Stimulated activated CD4-positive, alpha-beta T cell treated with anti-CD3 and anti-CD28 coated beads, Interleukin-15, amount 100 ng/mL, for 24 hours (primary cell): ENCODE measurements at places on chromosomes 2 and 18.

DNA sequence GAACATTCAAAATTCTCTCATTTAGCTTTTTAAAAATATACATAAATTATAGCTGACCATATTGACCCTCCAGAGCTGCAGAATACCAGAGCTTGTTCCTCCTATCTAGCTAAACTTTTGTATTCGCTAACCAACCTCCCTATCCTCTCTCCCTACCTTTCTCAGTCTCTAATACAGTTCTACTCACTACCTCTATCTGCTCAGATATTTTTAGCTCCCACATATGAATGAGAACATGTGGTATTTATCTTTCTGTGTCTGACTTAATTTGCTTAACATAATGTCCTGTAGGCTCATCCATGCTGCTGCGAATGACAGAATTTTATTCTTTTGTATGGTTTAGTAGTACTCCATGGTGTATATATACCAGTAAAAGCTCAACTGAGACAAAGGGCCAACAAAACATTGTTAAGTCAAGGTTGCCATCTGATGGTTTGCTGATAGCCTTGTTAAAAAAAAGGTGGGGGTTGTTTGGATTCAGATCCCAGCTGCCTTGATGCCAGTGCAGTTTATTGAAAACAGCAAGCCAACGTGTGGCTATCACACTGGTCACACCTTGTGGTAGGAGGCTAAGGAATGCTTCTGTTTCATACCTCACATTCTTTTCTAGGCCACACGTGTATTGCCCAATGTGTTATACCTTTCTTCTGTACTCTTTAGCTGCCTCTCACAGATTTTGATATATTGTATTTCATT is 101.5 kb downstream of the VWA3B start:
- DNase-seq = no peak

- no peak for DNase-seq
These were observed 437.0 kb downstream of the PTPRM start for GRCh38 chr18:8003878-8004675.

GRCh38 chr2:29525921-29526320 is 395.5 kb downstream of the ALK start:
- no peak for DNase-seq

GRCh38 chr2:220434385-220434784 is 807.0 kb downstream of the SLC4A3 start:
- DNase-seq = no peak

DNA sequence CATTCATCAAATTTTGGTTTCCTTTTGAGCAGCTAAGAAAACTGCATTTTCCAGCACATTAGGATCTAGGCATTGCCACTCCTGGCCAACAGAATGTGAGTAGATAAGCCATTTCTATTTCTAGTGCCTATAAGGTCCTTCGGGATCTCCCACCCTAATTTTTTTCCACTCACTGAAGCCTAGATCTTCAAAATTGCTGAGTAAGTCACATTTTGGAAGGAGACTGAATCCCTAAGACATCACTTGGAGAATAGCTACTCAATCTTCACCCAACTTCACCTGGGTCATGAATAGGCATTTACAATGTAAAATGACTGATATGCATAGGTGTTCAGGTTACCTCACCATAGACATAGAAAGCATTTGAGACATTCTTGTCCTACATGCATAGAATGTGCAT is 548.1 kb upstream of the GYPC start:
- no peak for DNase-seq

DNA sequence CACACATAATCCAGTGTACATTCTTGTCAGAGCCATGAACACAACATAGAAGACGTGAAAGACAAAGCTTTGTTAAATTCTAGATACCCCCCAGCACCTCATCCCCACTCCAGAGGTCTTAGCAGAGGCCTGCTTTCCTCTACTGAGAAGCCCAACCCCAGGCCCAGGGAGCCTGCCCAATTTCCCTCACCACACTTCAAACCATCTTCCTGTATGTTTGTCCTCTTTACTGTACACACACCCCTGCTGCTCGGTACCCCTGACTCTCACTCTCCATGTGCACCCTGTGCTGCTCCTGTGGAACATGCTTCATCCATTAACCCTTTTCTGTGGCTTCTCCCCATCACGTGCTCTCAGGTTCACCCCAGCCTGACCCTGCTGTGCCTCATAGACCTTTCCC is 37.2 kb downstream of the BOLA3 start:
- DNase-seq = no peak

- DNase-seq = no peak
These were observed 104.7 kb upstream of the MYO3B start for GRCh38 chr2:170073288-170073687.

DNA sequence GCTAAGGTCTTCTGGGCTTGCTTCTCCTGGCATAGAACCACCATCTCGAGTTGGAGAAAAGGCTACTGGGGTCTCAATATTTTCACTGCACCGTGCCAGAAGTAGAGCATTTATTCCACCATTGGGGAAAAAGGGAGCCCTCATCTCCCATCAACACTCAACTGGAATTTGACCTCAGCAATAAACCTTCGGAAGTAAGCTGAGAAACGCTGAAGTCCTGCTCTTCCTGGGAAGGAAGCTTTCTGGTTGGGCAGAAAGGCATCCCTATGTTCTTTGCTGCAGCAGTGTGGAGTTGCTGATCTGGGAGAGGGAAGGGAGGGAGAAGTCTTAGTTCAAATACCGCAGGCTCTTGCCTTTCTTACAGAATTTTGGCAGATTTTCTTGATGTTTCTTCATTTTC is 368.8 kb downstream of the NUP35 start:
- no peak for DNase-seq

DNA sequence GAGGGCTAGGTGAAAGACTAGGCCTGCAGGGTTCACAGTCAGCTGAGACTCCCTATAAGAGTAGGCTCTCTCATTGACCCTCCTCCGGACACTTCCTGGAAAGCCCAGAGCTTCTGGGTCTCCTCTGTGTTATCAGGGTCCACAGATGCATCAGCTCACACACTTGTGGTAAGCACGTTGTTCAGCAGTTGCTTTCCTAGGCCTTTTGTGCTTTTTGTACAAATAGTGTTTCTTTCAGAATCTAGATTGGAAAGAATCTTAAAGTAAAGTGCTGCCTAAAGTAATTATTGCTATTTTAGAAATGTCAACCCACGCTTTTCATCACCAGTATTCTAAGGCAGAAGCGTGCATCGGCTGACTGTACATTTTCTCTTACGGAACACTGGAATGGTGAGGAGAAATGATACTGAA is 15.5 kb downstream of the SLC9A2 start:
- DNase-seq = no peak

- DNase-seq = no peak
These were observed 9.8 kb upstream of the CLIP4 start for GRCh38 chr2:29105375-29105774.

DNA sequence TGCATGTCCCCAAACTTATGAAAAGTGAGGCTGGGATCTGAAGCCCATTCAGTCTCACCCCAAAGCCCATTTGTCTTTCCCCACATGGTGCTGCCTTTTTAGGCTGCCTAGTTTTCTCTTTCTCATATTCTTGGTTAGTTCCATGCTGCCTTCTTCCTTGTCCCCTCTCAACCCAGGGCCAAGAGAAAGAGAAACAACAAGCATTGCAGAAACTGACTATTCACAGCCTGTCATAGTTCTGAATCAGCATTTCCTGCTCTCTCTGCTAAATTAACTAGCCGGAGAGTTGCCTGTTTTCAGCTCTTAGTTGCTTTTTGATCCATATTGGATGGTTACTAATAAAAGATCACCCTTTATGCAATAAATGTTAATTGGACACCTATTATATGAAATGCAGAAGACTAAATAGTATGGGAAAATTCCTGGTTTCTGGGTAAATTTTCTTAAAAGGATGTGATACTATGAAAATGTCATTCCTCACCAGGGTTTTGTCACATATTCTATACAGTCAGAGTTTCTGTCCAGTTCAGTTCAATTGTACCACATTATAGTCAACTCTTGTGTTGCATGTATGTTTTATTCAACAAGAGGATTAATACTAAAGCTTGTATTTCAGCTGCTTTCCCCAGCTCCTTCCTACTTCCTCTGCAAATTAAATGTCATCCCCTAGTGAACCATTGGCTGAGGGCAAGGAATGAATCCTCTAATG is 246.5 kb downstream of the GALR1 start:
- DNase-seq = no peak

- peak; percentile 78 for DNase-seq
These were observed 24.9 kb downstream of the BIN1 start for GRCh38 chr2:127081826-127082633.

GRCh38 chr2:48345176-48345575 is 184.8 kb upstream of the STON1 start:
- no peak for DNase-seq

DNA sequence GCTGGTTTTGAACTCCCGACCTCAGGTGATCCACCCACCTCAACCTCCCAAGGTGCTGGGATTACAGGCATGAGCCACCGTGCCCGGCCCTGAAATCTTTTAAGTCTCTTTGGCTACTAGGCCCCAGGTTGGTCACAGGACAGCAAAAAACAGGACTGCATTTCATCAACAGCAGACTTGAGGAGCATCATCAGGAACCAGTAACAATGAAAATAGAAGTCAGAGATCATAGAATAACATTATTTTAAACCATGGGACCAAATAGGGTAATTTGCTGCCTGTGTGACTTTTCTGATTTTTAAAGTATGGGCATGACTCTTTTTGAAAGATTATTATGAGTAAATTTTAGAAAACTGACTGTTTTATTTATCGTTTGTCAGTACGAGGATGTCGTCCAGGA is 24.8 kb downstream of the PPP1CB start:
- DNase-seq = no peak

DNA sequence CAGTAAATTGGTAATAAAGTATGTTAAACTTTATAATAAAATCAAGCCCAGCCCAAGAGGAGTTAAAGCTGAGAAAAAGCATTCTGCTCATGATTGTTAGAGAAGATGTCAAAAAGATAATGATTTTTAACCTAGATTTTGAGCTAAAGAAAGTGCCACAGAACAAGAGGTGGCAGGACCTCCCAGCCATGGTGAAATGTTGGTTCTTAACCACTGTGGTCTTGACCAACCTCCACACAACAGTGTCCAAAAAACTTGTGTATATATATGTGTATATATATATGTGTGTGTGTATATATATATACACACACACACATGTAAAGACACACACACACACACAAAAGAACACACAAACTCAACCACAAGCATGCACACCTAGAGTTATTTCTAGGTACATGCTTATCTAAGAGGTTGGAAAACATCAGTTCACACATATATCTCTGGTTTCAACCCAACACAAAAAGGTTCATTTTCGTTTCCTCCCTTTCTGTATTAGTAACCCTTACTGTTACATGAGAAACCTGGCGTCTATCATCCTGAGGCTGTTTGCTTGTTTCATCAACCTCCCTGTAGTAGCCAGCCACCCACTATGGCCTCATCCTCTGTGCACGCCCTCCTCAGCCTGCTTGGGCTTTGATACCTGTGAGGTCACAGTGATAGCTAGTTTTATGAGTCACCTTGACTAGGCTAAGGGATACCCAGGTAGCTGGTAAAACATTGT is 631.8 kb upstream of the ID2 start:
- peak; percentile 79 for DNase-seq

DNA sequence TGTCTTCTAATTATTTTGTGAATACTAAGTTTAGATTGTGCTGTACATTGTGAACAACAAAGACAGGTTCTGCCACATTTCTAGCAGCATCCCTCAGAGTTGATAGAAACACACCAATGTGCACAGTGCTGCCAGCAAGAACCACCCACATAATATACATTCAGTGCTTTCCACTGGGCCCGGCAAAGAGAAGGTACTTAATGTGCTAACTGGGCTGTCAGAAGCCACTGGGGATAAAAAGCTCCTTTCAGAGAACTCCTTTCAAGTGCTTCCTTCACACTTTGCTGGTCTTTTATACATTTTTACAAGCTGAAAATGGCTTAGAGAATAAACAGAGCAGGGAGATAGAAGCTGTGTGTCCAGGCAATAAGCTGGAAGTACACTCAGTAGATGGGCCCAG is 58.0 kb upstream of the CAPN13 start:
- DNase-seq = no peak

GRCh38 chr2:6771634-6772611 is 93.8 kb downstream of the CMPK2 start:
- DNase-seq = no peak

DNA sequence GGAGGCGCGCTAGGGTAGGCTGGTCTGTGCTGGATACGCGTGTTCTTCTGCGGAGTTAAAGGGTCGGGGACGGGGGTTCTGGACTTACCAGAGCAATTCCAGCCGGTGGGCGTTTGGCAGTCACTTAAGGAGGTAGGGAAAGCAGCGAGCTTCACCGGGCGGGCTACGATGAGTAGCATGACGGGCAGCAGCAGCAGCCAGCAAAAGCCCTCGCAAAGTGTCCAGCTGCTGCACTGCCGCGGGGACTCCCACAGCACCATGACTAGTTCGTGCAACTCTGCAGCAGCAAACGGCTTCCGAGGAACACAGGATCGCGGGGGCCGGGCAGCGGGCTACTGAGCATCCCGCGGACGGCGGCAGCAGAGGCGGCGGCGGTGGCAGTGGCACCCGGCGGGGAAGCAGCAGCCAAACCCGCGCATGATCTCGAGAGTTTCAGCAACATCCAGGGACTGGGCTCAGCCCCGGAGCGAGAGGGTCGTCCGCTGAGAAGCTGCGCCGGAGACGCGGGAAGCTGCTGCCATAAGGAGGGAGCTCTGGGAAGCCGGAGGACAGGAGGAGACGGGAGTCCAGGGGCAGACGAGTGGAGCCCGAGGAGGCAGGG is 368 bp downstream of the TMEFF2 start:
- peak; percentile 49 for DNase-seq

DNA sequence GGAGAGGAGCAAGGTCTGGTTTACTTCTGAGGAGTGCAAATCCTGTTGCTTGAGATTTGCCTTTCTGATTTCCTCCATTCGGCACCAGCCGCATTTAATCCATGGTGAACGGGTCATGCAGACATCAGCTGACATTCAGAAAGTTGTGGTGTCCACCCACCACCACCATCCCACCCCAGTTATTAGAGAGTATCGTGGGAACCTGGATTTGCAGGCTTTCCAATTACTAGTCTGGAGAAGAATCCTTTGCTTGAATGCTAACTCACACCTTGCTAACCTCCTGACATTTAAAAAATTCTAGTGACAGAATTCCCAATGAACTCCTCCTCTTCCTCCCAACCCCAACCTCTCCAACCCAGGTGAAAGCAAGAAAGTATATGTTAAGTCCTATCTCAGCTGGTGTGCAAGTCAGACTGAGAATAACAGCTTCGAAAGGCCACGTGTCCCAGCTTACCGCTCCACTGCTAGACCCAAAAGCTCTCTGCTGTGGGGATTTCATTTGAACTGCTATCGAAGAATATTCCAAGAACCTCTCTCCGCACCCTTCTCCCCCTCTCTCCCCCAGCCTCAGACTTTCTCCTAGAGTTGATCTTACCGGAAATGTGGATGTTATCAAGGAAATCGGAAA is 17.7 kb downstream of the BCL11A start:
- no peak for DNase-seq

- no peak for DNase-seq
These were observed 84.1 kb upstream of the RGPD4 start for GRCh38 chr2:107742460-107743027.

- DNase-seq = no peak
These were observed 35.8 kb downstream of the SH3RF3 start for GRCh38 chr2:109164739-109165221.
